ENCODE measurements at places on chromosomes 1 and 21. TPM values are rescaled to one million over a fixed set of nuclear protein-coding genes. Genes with fewer than 3 reads are reported as not detected.

TDRKH gene
- 3.6 TPM for total RNA-seq

DNA sequence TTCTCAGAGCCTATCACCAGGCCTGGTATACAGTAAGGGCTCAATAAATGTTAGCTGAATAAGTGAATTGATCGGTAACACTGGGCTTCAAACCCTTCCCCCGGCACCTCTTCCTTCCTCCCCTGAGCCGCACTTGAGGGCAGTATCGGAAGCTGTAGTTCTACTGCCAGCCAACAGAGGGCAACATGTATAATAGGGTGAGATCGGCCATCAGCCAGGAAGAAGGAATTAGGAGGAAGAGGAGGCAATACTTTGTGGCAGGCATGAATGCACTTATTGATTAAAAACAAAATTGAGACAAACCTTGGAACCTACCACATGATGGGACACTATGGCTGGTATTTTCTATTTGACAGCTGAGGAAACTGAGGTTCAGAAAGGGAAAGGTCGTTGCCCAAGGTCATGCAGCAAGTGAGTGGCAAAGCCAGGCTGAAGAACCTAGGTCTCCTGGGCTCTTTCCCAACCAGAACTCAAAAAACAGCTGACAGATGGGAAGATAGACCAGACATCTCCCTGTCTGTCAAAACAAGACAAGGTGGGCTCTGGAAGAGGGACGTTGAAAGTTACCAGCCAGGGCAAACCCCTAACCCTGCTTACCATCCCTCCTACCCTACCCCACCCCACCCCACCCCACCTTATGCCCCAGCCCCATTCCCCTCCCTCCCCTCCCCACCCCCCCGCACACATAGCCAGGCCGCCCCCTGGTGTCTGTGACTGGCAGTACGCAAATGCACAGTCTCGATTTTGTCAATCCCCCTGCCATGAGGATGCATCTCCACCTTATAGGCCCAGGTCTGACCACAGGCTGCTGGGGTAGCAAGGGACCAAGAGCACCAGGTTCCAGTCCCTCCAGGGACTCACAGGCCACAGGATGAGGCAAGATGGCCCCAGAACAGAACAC lies 107.3 kb upstream of the RUNX3 start:
- H3K27me3 ChIP-seq = peaks cover 30% of the 10 kb centered on the region
- no peak for DNase-seq
- H3K4me1 ChIP-seq = peaks cover 16% of the 10 kb centered on the region
- no peak overlapping the region for H3K27ac ChIP-seq
- no peak overlapping the region for H3K4me3 ChIP-seq
- H3K36me3 ChIP-seq = no peaks in the 10 kb centered on the region

CFAP45 gene
- 0.83 TPM for total RNA-seq

GRCh38 chr1:3717715-3718601 lies 34.3 kb upstream of the CCDC27 start:
- no peaks in the 10 kb centered on the region for H3K4me1 ChIP-seq
- H3K27ac ChIP-seq = no peak overlapping the region
- H3K36me3 ChIP-seq = no peaks in the 10 kb centered on the region
- no peak for DNase-seq

GRCh38 chr1:36224537-36225282 lies 467 bp downstream of the THRAP3 start:
- peak overlapping the region; percentile 100 for H3K27ac ChIP-seq
- H3K4me1 ChIP-seq = peaks cover 29% of the 10 kb centered on the region
- peak; percentile 91 for DNase-seq
- peak overlapping the region; percentile 98 for H3K4me3 ChIP-seq

- peaks cover 6% of the 10 kb centered on the region for H3K27me3 ChIP-seq
- no peak overlapping the region for H3K27ac ChIP-seq
Observed at GRCh38 chr1:162317621-162318020, 59.0 kb downstream of the SPATA46 start.

DNA sequence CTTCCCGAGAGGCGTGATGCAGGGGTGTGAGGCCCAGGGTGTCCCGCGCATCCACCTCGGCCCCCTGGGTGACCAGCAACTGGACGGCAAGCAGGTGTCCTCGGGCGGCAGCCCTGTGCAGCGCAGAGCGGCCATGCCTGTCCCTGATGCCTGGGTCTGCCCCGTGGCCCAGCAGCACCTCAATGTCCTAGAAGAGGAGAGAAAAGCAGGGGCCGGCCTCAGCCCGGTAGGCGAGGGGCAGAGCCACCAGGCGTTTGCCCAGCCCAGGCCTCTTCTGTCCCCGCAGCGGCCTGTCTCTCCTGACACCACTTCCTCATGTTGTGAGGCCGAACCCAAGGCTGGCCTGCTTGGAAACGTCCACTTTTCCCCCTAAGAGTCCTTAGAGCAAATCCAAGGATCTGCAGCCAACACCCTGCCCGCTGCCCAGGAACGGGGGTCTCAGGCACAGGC lies 1.7 kb downstream of the ANKRD65 start:
- H3K27ac ChIP-seq = no peak overlapping the region
- H3K36me3 ChIP-seq = no peaks in the 10 kb centered on the region
- H3K4me3 ChIP-seq = no peak overlapping the region
- H3K27me3 ChIP-seq = no peaks in the 10 kb centered on the region
- H3K4me1 ChIP-seq = no peaks in the 10 kb centered on the region
- no peak for DNase-seq

DNA sequence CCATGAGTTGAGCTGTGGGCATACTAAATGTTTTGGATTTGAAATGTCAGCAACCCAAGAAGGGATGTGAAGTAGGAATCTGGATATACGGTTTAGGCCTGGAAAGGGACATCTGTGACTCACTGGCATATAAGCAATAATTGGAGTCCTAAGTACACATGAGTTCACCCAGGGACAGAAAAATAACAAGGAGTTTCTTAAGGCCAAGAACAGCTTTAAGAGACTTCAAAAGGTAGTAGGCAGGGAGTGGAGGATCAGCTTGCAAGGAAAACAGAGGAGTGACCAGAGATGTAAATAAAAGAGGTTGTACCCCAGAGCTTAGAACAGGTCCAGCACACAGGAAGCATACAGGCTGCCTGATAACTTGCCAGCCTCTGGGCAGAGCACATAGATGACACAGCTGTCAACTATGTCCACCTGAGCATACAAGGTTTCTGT lies 28.1 kb downstream of the TMEM50B start:
- peaks cover 12% of the 10 kb centered on the region for H3K4me1 ChIP-seq
- H3K36me3 ChIP-seq = peaks cover 29% of the 10 kb centered on the region
- no peaks in the 10 kb centered on the region for H3K27me3 ChIP-seq
- no peak for DNase-seq
- peak overlapping the region; percentile 13 for H3K27ac ChIP-seq
